Esophagus squamous epithelium (tissue), 5 donors: ENCODE measurements at places on chromosomes 7 and 10. TPM values are rescaled to one million over a fixed set of nuclear protein-coding genes. Genes with fewer than 3 reads are reported as not detected.

GRCh38 chr10:99629625-99629978, 9.4 kb upstream of the SLC25A28 start:
- no peaks in the 10 kb centered on the region for H3K36me3 ChIP-seq
- peaks cover 37% of the 10 kb centered on the region for H3K4me1 ChIP-seq
- H3K27ac ChIP-seq: no peak overlapping the region
- no peak for DNase-seq

DNA sequence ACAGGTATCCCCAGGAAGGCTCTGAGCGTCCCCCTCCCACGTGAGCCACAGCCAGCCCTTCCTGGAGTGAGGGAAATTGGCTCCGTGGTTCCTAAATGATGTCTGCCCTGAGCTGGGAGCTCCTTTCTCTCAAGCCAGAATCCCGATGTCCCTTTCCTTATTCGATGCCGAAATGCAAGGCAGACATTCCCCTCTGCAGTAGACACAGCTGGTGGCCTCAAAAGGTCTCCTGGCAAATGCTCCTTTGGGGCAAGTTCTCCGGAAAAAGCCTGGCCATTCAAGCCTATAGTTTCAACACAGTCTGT, 98.9 kb downstream of the HIP1 start:
- peak overlapping the region; percentile 93 for H3K4me3 ChIP-seq
- DNase-seq: no peak
- H3K27ac ChIP-seq: no peak overlapping the region
- no peaks in the 10 kb centered on the region for H3K27me3 ChIP-seq
- no peaks in the 10 kb centered on the region for H3K36me3 ChIP-seq
- H3K4me1 ChIP-seq: peaks cover 15% of the 10 kb centered on the region

Gene MEOX2
- 1.4 TPM for total RNA-seq

Gene IFIT1B
- not detected for total RNA-seq

Gene KIAA1217
- 66.8 TPM for total RNA-seq

- H3K36me3 ChIP-seq: no peaks in the 10 kb centered on the region
- no peak for DNase-seq
- no peaks in the 10 kb centered on the region for H3K27me3 ChIP-seq
- no peak overlapping the region for H3K27ac ChIP-seq
- H3K4me3 ChIP-seq: no peak overlapping the region
- H3K4me1 ChIP-seq: no peaks in the 10 kb centered on the region
Observed at GRCh38 chr10:31118556-31118955, 86.9 kb upstream of the ZNF438 start.

- peaks cover 11% of the 10 kb centered on the region for H3K36me3 ChIP-seq
- H3K4me1 ChIP-seq: peaks cover 8% of the 10 kb centered on the region
- no peak overlapping the region for H3K27ac ChIP-seq
- no peak for DNase-seq
- H3K4me3 ChIP-seq: no peak overlapping the region
- no peaks in the 10 kb centered on the region for H3K27me3 ChIP-seq
Observed at GRCh38 chr7:721619-722248, 4.8 kb upstream of the DNAAF5 start.

GRCh38 chr7:1432411-1433082, 26.7 kb downstream of the MICALL2 start:
- H3K36me3 ChIP-seq: no peaks in the 10 kb centered on the region
- no peak for DNase-seq
- H3K4me3 ChIP-seq: no peak overlapping the region
- H3K27me3 ChIP-seq: peaks cover 3% of the 10 kb centered on the region
- no peaks in the 10 kb centered on the region for H3K4me1 ChIP-seq

Gene OR6V1
- total RNA-seq: not detected

DNA sequence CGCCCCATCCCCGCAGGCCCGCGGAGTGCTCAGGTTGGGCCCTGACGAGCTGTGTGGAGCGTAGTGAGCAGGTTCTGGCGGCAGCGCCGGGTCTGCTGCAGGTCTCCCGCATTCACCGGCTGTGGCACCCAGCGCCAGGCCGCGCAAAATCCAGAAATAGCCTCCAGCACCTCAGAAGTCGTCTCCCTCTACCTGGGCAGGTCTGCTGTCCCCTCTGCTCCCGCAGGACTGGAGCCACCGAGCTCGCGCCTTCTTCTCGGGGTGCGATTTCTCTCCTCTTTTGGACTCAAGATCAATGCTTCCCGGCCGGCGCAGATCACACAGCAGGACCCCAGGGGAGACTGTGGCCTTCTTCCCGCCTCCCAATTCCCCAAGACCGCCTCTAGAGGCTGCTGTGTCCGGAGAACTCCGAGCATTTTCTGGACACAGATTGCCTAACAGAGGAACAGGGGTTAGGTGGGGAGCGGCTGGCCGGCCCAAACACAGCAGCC, 8.4 kb downstream of the TLX1 start:
- peaks cover 19% of the 10 kb centered on the region for H3K4me1 ChIP-seq
- no peak overlapping the region for H3K27ac ChIP-seq
- H3K36me3 ChIP-seq: no peaks in the 10 kb centered on the region
- no peak for DNase-seq

- DNase-seq: no peak
- peaks cover 13% of the 10 kb centered on the region for H3K4me1 ChIP-seq
- no peak overlapping the region for H3K4me3 ChIP-seq
- H3K36me3 ChIP-seq: no peaks in the 10 kb centered on the region
- no peaks in the 10 kb centered on the region for H3K27me3 ChIP-seq
Observed at GRCh38 chr10:131886237-131886636, 14.6 kb upstream of the PPP2R2D start.

Gene CALCR
- total RNA-seq: 0.19 TPM

Gene CPA4
- total RNA-seq: 7.8 TPM

GRCh38 chr10:44971434-44971833, 7.2 kb downstream of the DEPP1 start:
- H3K4me3 ChIP-seq: no peak overlapping the region
- no peak overlapping the region for H3K27ac ChIP-seq
- no peak for DNase-seq
- peaks cover 25% of the 10 kb centered on the region for H3K4me1 ChIP-seq

Gene EN2
- not detected for total RNA-seq

GRCh38 chr10:133001114-133001513, 58.7 kb upstream of the CFAP46 start:
- no peak for DNase-seq
- no peaks in the 10 kb centered on the region for H3K36me3 ChIP-seq
- no peaks in the 10 kb centered on the region for H3K27me3 ChIP-seq
- H3K27ac ChIP-seq: no peak overlapping the region
- no peak overlapping the region for H3K4me3 ChIP-seq

DNA sequence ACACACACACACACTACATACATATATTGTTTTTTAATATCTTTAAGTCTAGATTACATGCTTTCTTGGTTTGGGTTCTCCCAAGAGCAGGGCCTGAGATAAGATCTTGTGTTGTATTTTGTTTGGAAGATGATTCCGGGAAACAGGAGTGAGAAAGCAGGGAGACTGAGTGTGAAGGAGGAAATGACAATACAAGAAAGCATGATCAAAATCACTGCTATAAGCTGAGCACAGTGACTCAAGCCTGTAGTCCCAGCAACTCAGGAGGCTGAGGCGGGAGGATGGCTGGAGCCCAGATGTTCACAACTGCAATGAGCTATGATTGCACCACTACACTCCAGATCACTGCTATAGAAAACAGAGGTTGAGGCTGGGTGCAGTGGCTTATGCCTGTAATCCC, 267.6 kb downstream of the SKIDA1 start:
- H3K27ac ChIP-seq: no peak overlapping the region
- no peaks in the 10 kb centered on the region for H3K4me1 ChIP-seq
- no peak overlapping the region for H3K4me3 ChIP-seq

- no peak overlapping the region for H3K27ac ChIP-seq
- no peaks in the 10 kb centered on the region for H3K36me3 ChIP-seq
- H3K4me3 ChIP-seq: no peak overlapping the region
- peaks cover 22% of the 10 kb centered on the region for H3K4me1 ChIP-seq
- DNase-seq: no peak
Observed at GRCh38 chr7:128168667-128169210, 72.3 kb upstream of the LEP start.

DNA sequence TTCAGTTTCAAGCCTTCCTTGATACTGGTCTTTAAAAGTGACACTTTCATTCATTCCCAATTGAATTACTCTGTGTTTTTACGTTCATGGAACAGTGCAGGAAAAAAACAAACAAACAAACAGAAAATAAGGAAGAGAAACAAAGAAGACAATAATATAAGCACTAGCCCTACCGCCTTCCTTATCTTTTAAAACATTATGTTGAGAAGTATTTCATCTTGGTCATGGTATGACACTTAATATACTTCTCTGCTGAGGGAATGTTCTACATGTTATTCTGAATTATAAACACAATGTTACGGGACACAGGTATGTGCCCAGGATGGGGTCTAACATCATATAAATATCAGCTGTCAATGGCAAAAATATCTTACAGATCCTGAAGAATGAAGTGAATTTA, 176.7 kb downstream of the SFMBT2 start:
- H3K27ac ChIP-seq: no peak overlapping the region
- no peak overlapping the region for H3K4me3 ChIP-seq
- peaks cover 4% of the 10 kb centered on the region for H3K4me1 ChIP-seq
- no peaks in the 10 kb centered on the region for H3K27me3 ChIP-seq

DNA sequence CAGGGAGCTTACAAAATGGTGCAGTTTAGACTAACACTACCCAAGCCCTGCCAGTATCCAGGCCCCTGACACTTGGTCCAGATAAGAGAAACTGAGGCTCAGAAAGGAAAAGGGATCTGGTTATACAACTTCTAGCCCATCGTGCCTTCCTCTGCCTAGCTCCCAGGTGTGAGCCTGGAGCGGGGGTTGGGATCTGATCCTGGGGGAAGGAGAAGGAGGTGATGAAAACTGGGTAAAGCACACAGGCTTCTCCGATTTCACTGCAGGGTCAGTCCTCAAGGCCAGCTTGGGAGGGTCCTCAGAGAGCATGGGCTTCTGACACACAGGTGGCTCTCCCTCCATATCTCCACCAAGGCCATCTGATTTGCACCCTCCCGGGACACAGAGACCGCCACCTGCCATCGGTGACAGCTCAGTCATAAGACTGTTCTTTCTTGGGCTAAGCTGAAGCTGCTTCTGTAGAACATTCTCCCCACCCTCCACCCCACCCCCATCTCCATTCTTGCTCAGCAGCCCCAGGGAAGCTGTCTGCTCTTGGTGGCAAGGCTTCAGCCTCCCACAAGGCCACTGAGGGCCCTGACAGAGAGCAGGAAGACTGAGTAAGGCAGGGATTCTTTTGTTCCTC, 16.4 kb downstream of the SRRM3 start:
- H3K4me3 ChIP-seq: no peak overlapping the region
- H3K4me1 ChIP-seq: no peaks in the 10 kb centered on the region

- H3K4me3 ChIP-seq: no peak overlapping the region
- no peaks in the 10 kb centered on the region for H3K4me1 ChIP-seq
- no peak for DNase-seq
- H3K27me3 ChIP-seq: no peaks in the 10 kb centered on the region
- H3K36me3 ChIP-seq: no peaks in the 10 kb centered on the region
Observed at GRCh38 chr10:1316121-1316808, 260.1 kb downstream of the WDR37 start.

Gene ABCC2
- total RNA-seq: 2.2 TPM

Gene HK1
- total RNA-seq: 189 TPM

DNA sequence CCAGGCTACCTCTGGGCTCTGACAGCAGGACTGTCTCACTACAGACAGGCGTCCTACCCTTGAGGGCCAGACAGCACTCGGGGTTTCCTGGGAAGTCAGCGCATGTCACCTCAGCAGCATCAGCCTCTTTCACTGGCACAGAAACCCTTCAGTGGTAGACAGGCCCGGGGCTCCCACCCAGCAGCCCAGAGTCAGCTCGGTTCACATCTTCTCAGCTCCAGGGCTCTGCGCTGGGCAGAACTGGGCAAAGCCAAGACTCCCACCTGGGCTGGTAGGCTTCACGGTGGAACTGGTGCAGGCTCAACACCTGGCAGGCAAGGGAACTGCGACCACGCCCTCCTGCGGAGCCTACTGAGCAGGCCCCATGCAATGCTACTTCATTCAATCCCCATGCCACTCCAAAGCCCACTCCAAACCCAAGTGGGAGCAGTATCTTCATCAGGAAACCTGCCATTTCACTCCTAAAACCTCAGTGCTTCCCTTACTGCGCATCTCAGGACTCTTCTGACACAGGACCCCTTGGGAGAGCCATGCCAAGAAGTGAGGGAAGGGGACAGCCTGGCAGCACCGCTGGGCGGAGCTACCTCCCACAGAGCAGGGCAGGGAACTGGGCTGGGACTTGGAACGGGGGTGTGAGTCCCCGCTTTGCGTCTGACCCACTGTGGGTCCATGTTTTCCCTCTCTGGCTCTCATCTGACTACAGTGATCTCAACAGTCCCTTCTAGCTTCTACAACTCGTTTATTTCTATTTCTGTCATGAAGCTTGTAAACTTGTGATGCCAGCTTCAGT, 60.4 kb downstream of the SCRN1 start:
- H3K27me3 ChIP-seq: no peaks in the 10 kb centered on the region
- H3K36me3 ChIP-seq: peaks cover 46% of the 10 kb centered on the region
- no peaks in the 10 kb centered on the region for H3K4me1 ChIP-seq
- no peak overlapping the region for H3K4me3 ChIP-seq

Gene NUDT13
- not detected for total RNA-seq

GRCh38 chr7:20064974-20065862, 152.0 kb downstream of the MACC1 start:
- no peak overlapping the region for H3K4me3 ChIP-seq
- DNase-seq: no peak
- no peaks in the 10 kb centered on the region for H3K4me1 ChIP-seq
- H3K36me3 ChIP-seq: no peaks in the 10 kb centered on the region

- H3K4me3 ChIP-seq: no peak overlapping the region
- H3K4me1 ChIP-seq: peaks cover 19% of the 10 kb centered on the region
- H3K36me3 ChIP-seq: no peaks in the 10 kb centered on the region
- no peak overlapping the region for H3K27ac ChIP-seq
- no peaks in the 10 kb centered on the region for H3K27me3 ChIP-seq
- no peak for DNase-seq
Observed at GRCh38 chr7:141280100-141280499, 206.2 kb downstream of the TMEM178B start.

GRCh38 chr10:98511876-98512275, 65.1 kb upstream of the HPS1 start:
- H3K27me3 ChIP-seq: no peaks in the 10 kb centered on the region
- no peak overlapping the region for H3K4me3 ChIP-seq
- H3K4me1 ChIP-seq: no peaks in the 10 kb centered on the region
- no peak overlapping the region for H3K27ac ChIP-seq

DNA sequence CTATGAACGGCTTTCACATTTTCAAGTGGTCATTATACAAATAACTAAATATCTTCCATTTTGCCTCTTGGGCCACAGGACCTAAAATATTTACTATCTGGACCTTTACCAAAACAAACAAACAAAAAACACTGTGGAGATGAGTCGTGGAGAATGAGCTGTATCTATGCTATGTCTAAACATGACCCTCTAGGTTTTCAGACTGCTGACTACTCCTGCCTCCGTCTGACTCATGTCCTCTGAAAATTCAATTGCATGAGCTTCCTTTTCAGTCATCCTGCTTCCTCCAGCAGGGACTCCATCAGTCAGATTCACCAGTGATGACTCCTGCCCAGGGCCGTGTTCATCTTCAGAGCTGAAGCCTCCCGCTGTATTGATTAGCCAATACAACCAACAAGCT, 96.8 kb downstream of the COL28A1 start:
- no peak for DNase-seq
- H3K27me3 ChIP-seq: no peaks in the 10 kb centered on the region
- no peak overlapping the region for H3K27ac ChIP-seq
- no peaks in the 10 kb centered on the region for H3K36me3 ChIP-seq
- no peaks in the 10 kb centered on the region for H3K4me1 ChIP-seq
- H3K4me3 ChIP-seq: no peak overlapping the region

Gene ACSL5
- total RNA-seq: 10.7 TPM

Gene FAM25C
- total RNA-seq: not detected

- H3K4me3 ChIP-seq: peak overlapping the region; percentile 98
- H3K36me3 ChIP-seq: peaks cover 21% of the 10 kb centered on the region
- H3K4me1 ChIP-seq: peaks cover 50% of the 10 kb centered on the region
- no peaks in the 10 kb centered on the region for H3K27me3 ChIP-seq
- peak; percentile 44 for DNase-seq
Observed at GRCh38 chr7:2353936-2354185, 766 bp upstream of the EIF3B start.

Gene DENND2A
- 0.92 TPM for total RNA-seq
